ENCODE measurements at places on chromosomes 4 and X.

GRCh38 chr4:108821351-108821930 is 58.6 kb upstream of the ETNPPL start:
- no peak for DNase-seq

DNA sequence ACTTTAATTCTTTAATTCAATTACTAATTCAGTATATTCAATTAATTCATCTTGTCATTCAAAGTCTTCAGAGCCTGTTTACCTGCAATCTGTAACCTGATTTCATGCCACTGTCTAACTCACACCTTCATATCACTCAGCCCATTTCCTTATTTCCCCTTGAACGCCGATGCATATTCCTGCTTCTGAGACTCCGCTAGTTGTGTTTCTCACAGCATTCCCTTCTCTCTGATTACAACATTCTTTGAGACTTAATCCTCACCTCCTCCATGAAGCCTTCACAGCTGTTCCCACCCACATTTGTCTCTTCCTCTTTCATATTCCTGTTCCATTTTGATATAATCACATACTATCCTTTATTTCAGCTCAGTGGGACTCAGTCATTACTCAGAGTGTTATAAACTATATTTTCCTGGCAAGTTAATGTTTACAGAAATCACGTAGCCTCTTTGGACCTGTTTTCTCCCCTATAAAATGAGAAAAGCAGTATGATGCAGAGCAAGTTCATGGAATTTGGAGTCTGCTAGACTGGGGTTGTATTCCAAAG is 69.0 kb downstream of the MAP9 start:
- no peak for DNase-seq

GRCh38 chr4:2384245-2384644 is 34.2 kb downstream of the ZFYVE28 start:
- DNase-seq, result no peak

GRCh38 chrX:150627957-150628356 is 59.5 kb downstream of the MTM1 start:
- no peak for DNase-seq

DNA sequence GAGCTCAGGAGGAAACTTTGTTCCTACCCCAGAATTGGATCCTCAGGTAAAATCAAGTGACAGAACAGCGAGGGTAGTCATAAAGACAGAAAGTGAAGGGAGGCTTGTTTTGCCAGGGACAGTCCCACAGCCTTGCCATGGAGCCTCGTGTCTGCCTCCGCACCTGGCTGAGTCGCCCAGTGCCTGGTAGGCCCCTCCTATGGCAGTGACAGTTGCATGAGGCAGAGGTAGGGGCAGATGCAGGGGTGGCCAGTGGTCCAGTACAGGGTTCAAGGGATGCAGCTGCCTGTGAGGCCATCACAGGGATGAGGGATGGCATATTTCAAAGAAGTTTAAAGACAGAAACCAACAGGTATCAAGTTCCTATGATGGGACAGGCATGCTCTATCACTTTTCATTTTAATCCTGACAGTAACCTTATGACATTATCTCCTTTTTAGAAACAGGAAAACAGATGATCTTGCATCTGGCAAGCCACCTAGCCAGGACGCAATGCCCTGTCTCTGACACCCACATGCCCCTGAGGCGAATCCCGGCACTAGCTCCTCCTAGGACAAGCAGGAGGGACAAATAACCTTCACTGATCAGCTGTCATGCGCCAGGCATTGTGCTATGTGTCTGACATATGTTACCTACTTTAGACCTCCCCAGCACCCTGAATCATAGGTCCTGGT is 127.4 kb upstream of the ENPP6 start:
- no peak for DNase-seq

DNA sequence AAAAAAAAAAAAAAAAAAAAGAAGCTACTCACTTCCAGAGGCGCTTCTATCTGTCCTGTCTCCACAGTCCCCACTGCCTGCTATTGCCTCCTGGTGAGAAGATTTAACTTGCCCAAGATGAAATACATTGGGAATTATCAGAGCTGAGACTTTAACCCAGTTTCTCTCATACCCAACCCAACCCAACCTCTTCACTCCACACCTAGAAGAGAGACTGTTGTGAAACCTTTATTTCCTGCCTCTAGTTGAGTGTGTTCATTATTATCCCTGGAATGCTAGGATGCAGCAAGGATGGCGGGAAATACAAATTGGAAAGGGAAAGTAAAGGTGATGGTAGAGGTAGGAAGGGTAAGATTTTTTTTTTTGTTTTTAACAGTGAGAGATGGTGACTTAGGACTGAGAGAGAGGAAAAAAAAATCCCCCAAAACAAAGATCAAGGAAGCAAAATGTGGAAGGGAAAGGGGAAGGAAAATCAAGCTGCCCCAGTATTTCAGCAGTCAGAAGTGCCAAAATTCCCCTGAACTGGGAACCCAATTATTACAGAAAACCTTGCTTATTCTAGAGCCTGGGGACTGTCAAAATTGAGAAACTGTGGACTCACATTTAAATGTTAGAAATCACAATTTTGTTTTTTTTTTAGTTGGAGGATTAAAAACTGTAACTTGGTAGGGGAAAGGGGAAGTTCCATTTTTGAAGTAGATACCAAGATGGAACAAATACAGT is 253.0 kb downstream of the PTTG2 start:
- no peak for DNase-seq

- peak; percentile 23 for DNase-seq
Measured at GRCh38 chr4:22941688-22942375, 249.1 kb downstream of the GBA3 start.

DNA sequence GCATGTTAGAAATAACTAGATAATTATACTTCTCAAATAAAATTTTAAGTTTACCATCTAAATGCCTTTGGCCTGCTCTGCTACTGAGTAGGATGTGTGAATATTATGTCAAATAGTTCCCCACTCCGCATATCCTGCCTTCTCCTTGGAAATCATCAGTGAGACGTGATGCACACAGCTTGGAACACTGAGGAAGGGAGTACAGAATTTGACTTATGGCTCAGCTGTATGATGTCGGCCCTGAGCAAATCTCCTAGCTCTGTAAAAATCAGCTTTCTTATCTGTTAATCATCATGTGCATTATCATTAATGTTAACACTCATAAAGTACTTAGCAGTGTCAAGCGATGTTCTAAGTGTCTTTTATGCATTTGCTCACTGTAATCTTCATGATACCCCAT is 241.0 kb upstream of the ANKRD50 start:
- DNase-seq, result no peak

- no peak for DNase-seq
Measured at GRCh38 chrX:43551590-43551989, 104.5 kb upstream of the MAOA start.

DNA sequence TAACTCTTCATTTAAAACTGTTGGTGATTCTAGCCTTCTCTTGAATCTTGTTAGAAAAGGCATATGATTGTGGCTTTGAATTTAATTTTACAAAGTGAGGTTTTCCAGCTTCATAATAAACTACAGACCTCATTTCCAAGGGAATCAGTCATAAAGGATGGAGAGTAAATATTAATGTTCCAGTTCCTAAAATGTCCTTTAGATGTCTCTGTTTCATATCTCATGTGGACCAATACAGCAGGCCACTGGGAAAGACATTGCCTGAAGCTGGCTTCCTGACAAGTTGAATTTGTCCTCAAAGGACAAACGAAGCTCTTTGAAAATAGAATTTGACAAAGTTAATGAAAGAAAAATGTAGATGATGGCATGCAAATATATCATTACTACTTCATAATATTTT is 125.4 kb downstream of the ZNF330 start:
- DNase-seq, result no peak

GRCh38 chr4:172750910-172751309 is 417.7 kb upstream of the GALNT7 start:
- no peak for DNase-seq

GRCh38 chr4:180794333-180794732 is 1448.9 kb upstream of the TENM3 start:
- DNase-seq, result no peak

GRCh38 chrX:47384502-47384901 is 14.1 kb downstream of the ZNF157 start:
- peak; percentile 6 for DNase-seq

DNA sequence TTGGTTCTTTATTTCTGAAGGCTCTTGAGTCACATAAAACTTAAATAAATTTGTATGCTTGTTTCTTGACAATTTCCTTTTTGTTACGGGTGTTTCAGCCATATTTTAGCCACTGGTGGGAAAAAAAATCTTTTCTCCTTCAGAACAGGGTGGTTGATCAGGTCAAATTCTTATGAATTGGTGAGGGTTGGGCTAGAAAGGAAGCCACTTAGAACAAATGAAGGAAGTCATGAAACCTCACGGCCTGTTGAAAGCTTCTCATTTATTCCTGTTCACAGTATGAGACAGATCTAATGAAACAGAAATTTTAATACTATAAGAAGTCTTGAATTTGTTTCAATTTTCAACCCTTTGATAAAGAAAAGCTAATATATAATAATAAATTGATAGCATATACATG is 12.1 kb upstream of the PDLIM5 start:
- no peak for DNase-seq

DNA sequence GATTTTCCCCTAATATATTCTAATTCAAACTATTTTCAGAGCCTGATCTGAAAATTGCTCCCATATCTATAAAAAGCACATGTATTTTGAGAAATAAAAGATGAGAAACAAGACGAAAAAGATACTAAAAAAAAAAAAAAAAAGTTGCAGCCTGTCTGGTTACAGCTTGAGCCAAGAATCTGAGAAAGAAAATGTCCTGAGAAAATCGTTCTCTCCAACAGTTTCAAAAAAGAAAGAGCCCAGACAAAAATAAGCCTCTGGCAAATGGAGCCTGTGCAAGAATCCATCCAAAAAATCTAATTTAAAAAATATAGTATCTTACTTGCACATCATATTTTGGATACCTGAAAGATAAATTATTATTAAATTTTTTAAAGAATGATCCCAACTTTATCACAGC is 163.0 kb upstream of the TBL1X start:
- no peak for DNase-seq

DNA sequence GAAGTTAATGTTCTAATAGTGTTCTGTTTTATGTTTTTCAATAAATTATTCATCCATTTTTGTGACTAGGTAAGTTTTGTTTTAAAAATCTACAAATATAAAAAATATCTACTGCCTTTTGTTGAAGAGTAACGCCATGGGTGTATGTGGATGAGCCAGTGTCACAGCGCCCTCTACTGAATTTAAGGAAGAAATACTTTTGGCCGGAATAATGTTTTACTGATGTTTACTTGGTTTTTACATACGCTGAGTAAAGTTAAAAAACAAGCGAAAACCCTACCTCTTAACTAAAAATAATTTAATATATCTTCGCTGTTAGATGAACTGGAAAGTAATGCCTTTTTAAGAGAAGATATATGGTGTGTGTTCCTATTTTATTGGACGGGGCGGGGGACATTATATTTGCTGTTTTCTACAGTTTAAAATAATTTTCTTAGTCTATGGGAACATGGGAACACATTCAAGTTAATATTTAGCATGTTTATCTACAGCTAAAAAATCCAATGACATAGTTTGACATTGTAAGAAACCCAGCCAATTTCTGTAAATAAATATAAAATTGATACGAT is 86.1 kb downstream of the CPE start:
- no peak for DNase-seq

- DNase-seq, result no peak
Measured at GRCh38 chrX:119477812-119478232, 9.6 kb downstream of the SLC25A5 start.

- no peak for DNase-seq
Measured at GRCh38 chrX:39559229-39559628, 538.5 kb downstream of the BCOR start.

- no peak for DNase-seq
Measured at GRCh38 chr4:145852256-145852839, 86.3 kb downstream of the ZNF827 start.

DNA sequence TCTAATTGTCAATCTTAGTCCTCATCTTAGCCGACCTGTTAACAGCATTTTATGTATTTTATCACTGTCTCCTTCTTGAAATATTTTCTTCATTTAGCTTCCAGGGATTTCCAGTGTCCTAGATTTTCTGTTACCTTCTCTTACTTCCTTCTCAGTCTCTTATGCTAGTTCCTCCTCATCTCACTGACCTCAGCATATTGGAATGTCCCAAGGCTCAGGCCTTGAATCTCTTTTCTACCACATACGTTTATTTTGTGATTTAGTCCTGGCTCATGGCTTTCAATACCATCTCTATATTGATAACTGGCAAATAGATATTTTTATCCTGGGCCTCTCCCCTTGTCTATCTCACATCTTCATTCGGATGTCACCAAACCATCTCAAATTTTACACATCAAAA is 61.1 kb downstream of the IQCM start:
- DNase-seq, result no peak

Measured in NCI-H187 (cell line).